ENCODE measurements at places on chromosomes 4 and X.

- DNase-seq, result no peak
- H3K4me1 ChIP-seq, result no peaks in the 10 kb centered on the region
- H3K36me3 ChIP-seq, result no peaks in the 10 kb centered on the region
- H3K27ac ChIP-seq, result no peak overlapping the region
Measured at GRCh38 chr4:7515390-7515902, 80.7 kb upstream of the PSAPL1 start.

DNA sequence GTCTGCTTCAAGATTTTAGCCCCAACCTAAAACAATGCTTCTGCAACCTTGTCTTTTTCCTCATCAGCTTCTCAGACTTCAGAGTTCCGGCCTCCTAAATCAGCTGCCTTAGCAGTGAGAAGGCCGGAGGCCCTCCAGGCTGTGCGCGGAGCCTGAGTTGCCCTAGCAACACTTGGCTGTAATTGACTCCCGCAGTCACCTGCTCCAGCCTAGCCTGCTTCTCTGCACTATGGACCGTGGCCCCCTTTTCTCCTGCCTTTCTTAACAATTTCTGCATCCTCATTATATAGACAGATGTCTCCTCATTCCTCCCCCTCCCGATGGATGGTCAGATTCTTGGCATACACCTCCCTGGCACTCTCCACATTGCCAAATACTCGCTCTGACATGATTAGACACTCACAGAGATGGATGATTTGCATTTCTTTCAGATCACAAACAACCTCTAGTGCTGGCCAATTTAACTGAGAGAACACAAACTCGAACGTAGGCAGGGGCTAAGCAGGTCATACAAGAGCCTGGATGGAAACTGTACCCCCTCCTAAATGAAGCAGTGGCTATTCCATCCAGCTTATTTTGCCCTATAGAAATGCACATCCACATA is 9.5 kb upstream of the HUWE1 start:
- no peaks in the 10 kb centered on the region for H3K36me3 ChIP-seq
- DNase-seq, result no peak
- no peak overlapping the region for H3K4me3 ChIP-seq
- H3K27ac ChIP-seq, result no peak overlapping the region

- no peak for DNase-seq
- no peak overlapping the region for H3K4me3 ChIP-seq
- peaks cover 7% of the 10 kb centered on the region for H3K27me3 ChIP-seq
- H3K36me3 ChIP-seq, result no peaks in the 10 kb centered on the region
Measured at GRCh38 chr4:53651156-53651735, 60.0 kb upstream of the LNX1 start.

DNA sequence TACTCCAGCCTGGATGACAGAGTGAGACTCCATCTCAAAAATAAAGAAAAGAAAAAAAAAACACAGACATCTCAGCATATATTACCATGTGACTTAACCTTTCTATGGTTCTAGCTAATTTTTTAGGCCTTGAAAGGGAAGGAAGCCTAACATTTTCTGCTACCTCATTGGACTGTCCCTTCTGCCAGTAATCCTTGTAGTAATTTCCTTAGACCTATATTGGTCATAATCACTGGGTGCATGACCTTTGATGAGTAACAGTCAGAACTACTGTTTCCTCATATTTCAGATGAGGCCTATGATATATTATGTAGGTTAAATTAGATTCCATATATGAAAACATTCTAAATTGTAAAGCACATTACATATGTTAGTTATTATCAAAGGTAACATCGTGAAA is 9.6 kb downstream of the XIAP start:
- H3K27me3 ChIP-seq, result no peaks in the 10 kb centered on the region
- no peak overlapping the region for H3K4me3 ChIP-seq
- peaks cover 8% of the 10 kb centered on the region for H3K4me1 ChIP-seq
- peaks cover 3% of the 10 kb centered on the region for H3K36me3 ChIP-seq
- peak overlapping the region; percentile 20 for H3K27ac ChIP-seq

DNA sequence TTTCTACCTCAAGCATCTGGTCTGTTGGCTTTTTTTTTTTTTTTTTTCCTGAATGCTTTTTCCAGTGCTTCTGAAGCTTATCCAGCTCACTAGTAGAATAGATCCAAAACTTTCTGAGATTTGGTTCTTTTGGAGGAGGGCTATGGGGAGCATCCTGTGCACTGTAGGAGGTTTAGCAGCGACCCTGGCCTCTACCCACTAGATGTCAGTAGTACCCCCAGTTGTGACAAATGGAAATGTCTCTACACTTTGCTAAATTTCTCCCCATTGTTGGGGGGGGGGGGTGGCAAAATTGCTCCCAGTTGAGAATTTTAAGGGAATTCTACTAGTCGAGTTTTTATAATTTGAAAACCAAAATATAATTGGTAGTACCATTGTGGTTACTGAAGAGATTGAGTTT is 23.0 kb upstream of the PPA2 start:
- no peak overlapping the region for H3K27ac ChIP-seq
- H3K36me3 ChIP-seq, result no peaks in the 10 kb centered on the region

GRCh38 chr4:127708985-127709384 is 21.2 kb upstream of the SLC25A31 start:
- no peak overlapping the region for H3K4me3 ChIP-seq
- H3K27ac ChIP-seq, result no peak overlapping the region
- H3K36me3 ChIP-seq, result no peaks in the 10 kb centered on the region
- peaks cover 3% of the 10 kb centered on the region for H3K27me3 ChIP-seq
- no peak for DNase-seq
- H3K4me1 ChIP-seq, result no peaks in the 10 kb centered on the region

- no peak for DNase-seq
- no peaks in the 10 kb centered on the region for H3K36me3 ChIP-seq
- no peak overlapping the region for H3K4me3 ChIP-seq
- no peaks in the 10 kb centered on the region for H3K4me1 ChIP-seq
- no peaks in the 10 kb centered on the region for H3K27me3 ChIP-seq
- no peak overlapping the region for H3K27ac ChIP-seq
Measured at GRCh38 chr4:24836661-24837242, 41.4 kb downstream of the SOD3 start.
